ENCODE measurements at places on chromosomes 13 and 19.

DNA sequence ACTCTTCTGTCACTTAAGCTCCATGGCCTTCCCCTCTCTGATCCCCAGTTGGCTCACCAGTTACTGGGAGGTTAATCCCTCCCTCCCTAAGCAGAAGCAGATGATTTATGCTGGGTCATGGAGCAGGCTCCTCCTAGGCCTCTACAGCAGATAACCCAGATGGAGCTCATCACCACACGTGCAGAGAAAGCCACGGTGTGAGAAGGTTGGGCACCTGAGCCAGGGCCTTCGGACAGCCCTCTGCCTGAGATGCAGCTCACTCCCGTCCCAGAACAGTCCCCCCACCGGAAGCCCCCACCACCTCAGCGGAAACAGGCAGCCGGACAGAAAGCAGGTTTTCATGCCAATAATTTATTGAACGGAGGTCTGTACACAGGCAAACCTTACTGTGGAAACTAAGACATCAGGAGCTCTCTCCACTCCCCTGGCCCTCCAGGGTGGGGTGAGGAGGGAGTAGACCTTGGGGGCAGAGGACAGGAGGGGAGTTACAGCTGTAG, 9.8 kb downstream of the ZNF526 start:
- DNase-seq, result no peak

GRCh38 chr13:110045202-110045601, 258.8 kb upstream of the IRS2 start:
- DNase-seq, result no peak

GRCh38 chr13:49098771-49099512, 121.2 kb upstream of the MLNR start:
- no peak for DNase-seq

GRCh38 chr13:21304256-21304655, 127.8 kb downstream of the MRPL57 start:
- no peak for DNase-seq

Data from cortex of kidney (tissue), 1 donor.